CD4-positive, alpha-beta T cell treated with Interleukin-6 at 100 ng/mL for 8 hours (primary cell): ENCODE measurements at places on chromosomes 3 and 15.

GRCh38 chr3:192169332-192169915 is 557.9 kb downstream of the FGF12 start:
- no peak for DNase-seq

- DNase-seq, result no peak
Observed at GRCh38 chr3:7423036-7423435, 562.1 kb downstream of the GRM7 start.

GRCh38 chr3:10394491-10395025 is 73.6 kb upstream of the SEC13 start:
- DNase-seq, result no peak

DNA sequence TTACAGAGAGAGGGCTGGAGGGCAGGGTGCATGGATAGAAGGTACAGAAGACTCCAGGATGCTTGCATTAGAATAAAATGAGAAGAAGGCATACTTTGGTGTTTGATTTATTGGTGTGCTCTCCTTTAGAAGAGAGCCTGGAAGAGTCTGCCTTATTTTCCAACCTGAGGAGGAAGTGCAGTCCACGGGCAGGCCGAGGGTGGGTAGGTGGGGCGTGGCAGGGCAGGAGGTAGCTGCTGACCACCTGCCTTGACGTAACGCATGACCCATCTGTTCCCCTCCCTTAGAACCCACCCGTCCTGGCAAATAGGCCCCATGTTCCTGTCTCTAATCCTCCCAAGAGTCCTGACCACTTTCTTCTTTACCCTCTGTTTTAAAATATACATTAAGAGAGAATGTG is 222.3 kb upstream of the LYSMD4 start:
- no peak for DNase-seq
